ENCODE measurements at places on chromosomes 2 and 18.

DNA sequence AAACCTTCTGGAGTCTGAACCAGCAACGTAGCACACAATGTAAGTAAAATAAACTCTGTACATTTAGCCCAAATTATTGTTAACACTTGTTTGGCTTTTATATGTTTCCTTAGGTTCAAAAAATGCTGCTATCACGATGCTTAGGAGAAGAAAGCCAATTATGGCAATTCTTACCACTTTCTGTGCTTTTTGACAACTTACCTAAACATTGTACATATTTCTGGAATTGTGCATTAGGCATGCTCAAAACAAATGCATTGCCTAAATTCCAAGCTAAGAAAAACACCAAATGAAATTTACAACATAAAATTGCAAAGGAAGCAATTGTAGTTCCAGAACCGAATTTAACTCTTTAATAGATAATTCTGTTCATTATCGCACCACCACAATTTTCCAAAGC is 585.6 kb upstream of the DSEL start:
- DNase-seq: no peak

DNA sequence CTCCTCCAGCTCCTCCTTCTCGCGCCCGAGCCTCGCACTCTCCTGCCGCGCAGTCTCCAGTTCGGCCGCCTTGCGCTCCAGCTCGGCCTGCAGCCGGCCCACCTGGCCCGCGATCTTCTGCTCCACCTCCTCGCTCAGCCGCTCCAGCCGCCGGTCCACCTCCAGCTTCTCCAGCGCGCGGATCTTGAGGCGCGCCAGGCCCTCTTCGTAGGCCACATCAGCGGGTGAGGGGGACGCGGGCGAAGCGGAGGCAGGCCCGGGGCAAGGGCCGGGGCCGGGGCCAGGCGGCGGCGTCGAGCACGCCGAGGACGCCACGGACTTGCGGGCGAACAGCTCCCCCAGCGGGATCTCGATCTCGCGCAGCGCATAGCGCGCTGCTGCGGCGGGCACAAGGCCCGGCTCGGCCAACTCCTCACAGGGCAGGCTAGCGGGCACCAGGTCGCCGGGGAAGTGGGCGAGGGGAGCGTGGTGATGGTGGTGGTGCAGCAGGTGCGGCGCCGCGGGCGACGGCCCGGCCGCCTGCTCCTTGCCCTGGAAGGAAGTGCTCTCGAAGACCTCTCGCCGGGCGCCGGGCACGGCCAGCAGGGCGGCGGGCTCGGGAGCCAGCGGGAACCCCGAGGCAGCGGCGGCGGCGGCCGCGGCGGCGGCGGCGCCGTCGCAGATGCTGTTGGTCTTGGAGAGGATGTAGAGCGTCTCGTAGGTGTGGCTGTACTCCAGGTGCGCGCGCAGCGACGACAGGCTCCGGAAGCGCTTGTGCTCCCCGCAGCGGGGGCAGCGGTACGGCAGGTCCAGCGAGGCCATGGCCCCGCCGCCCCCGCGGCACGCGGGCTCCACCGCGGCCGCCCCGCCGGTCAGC is 15.2 kb downstream of the FBXO41 start:
- peak; percentile 90 for DNase-seq

- DNase-seq: no peak
Observed at GRCh38 chr2:27249891-27250651, 12.8 kb downstream of the SLC30A3 start.

GRCh38 chr2:150767991-150768746 is 280.7 kb upstream of the RND3 start:
- no peak for DNase-seq

Data from LoVo (cell line).